ENCODE measurements at places on chromosomes 3 and 15.

DNA sequence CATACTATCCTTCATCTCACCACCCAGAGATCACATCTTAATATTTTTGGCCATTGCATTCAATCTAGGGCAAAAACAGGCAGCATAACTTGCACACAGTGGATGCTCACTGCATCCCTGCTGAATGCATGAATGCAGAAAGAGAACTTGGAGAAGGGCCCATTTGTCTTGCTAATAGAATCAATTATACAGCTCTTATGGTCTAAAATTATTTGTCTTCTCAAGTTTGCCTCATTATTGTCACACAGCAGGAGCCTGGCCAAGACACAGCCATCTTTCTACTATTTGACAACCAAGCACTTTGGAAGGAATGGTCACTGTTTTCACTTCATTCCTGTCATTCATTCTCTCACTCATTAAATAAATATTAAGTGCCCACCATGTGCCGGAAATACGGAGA, 1.2 kb upstream of the ARHGEF26 start:
- no peak for DNase-seq

GRCh38 chr3:66052721-66053549, 14.2 kb upstream of the MAGI1 start:
- DNase-seq = no peak

- no peak for DNase-seq
These were observed 7.6 kb downstream of the TATDN2 start for GRCh38 chr3:10255835-10256234.

- no peak for DNase-seq
These were observed 15.3 kb upstream of the GK5 start for GRCh38 chr3:142240708-142241107.

- DNase-seq = no peak
These were observed 832.9 kb upstream of the NR2F2 start for GRCh38 chr15:95497634-95498033.

- DNase-seq = no peak
These were observed 20.9 kb downstream of the OSBPL10 start for GRCh38 chr3:31959951-31960792.

- DNase-seq = no peak
These were observed 786.4 kb downstream of the MCTP2 start for GRCh38 chr15:95017666-95018328.

GRCh38 chr15:50970524-50970923, 62.0 kb downstream of the AP4E1 start:
- no peak for DNase-seq

DNA sequence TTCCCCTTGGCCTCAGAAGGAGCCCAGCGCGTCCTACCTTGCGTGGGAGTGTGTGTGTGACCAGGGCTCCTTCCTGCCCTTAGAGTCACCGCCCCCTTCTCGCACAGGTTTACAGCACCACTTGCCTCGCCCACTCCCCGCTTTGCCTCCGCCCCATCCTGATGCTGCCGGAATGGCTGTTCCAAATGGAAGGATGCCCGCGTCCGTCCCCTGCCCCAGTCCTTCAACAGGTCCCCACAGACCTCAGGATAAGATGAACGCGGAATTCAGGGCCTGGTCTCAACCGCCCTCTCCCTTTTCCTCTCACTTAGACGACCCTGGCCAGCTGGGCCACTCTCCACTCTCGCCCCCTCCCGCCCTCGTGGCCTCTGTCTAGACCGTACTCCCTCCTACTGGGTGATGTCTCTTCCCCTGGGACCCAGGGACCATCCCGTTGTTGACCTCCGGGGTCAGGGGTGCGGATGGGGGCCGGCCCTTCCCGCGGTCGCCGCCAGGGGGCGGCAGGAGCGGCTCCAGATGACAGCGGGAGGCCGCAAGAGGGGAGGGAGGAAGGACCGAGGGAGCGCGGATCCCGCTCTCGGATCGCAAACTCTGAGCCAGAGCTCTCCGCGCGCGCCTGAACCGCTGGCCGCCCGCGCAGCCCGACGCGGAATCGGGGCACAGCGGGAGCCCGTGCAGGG, at the start of gene THSD4:
Gene THSD4 (plus strand): TSS at position 585 of the 680 bp plus-strand sequence.
- DNase-seq = peak; percentile 14

DNA sequence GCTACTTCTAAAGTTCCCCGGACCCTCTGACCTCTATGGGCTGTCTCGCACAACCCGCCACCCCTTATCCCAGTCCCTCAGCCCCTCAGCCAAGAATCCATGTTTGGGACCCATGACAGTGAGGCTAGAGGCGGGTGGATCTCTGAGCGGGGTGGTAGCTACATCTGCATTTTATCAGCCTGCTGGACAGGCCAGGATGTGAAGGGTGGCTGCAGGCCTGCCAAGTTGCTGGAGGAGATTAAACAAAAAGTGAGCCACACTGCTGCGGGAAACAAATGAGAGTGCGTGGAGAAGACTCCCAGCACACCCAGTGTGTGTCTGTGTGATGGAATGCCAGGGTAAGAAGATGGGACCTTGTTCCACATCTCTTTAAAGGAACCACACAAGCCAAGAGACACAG, 51.1 kb upstream of the SPATA12 start:
- no peak for DNase-seq

DNA sequence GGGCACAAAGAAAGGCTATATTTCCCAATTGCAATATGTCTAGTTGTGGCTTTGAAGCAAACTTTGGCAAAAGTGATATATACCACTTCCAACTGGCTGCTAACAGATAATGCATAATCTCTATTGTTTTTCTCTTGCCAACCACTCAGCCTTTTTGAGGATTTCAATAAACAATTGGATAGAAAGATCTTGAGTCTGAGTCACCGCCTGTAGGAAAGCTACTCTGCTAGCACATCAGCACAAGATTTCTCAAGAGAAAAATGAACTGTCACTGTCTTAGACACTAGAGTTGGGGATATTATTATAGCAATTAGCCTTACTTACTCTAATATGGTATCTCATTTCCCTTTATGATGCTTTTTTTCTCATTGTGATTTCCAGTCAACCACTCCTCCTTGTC, 119.7 kb downstream of the SST start:
- DNase-seq = no peak

- no peak for DNase-seq
These were observed 70.2 kb upstream of the DGKG start for GRCh38 chr3:186432189-186432588.

- DNase-seq = no peak
These were observed 157.4 kb upstream of the GMNC start for GRCh38 chr3:191019855-191020254.

GRCh38 chr3:15953841-15954240, 156.1 kb upstream of the ANKRD28 start:
- no peak for DNase-seq

DNA sequence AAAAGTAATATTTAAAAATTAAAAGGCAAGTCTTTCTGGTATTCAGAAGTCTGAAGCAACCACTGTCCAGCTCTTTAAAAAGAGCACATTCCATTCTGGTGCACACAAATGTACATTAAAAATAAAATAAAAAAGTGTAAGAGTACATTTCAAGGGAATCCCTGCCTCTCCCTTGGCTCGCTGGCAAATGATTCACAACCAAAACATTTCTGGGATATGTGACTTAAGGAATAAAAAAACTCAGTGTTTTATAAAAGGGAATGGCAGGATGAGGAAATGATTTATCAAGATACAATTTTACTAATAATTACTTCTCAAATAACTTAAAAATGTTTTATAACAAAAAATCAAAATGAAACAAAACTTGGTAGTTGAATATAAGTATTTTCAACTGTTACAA, 23.8 kb upstream of the ANXA2 start:
- DNase-seq = no peak

GRCh38 chr3:193829781-193830180, 236.8 kb downstream of the OPA1 start:
- no peak for DNase-seq

GRCh38 chr3:47010111-47010712, 30.7 kb downstream of the NBEAL2 start:
- DNase-seq = no peak

- DNase-seq = no peak
These were observed 702 bp downstream of the ARHGEF3 start for GRCh38 chr3:56800832-56801661.

- no peak for DNase-seq
These were observed 98.4 kb upstream of the SPRED1 start for GRCh38 chr15:38154255-38154654.

- no peak for DNase-seq
These were observed 41.7 kb downstream of the ARIH1 start for GRCh38 chr15:72515591-72516389.

- no peak for DNase-seq
These were observed 611.2 kb upstream of the CFAP20DC start for GRCh38 chr3:59660852-59661625.

DNA sequence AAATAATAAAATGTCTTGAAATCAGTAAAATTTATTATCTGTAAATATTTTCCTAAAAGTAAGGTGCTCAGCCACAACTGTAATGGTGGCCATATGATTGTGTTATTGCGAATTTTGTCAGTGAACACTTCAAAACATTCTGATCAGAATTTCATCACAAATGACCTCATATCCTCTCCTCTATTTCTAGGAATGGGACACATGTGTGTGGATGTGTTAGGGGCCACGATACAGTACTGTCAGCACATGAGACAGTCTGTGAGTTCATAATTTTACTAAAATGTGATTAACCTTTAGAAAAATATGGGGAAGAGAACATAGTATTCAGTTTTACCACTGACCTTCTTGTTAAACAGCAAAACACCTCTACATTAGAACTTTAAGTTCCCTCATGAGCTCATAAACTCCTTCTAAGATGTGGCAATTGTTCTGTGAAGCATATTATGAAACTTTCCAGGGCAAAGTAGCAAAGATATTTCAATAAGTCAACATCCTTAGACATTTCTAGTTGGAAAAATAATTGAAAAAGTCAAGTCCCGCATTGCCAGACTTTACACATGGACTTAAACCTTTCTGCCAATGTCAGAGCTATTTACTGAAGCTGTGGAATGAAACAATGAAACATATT, 158.2 kb upstream of the ABI3BP start:
- DNase-seq = no peak

DNA sequence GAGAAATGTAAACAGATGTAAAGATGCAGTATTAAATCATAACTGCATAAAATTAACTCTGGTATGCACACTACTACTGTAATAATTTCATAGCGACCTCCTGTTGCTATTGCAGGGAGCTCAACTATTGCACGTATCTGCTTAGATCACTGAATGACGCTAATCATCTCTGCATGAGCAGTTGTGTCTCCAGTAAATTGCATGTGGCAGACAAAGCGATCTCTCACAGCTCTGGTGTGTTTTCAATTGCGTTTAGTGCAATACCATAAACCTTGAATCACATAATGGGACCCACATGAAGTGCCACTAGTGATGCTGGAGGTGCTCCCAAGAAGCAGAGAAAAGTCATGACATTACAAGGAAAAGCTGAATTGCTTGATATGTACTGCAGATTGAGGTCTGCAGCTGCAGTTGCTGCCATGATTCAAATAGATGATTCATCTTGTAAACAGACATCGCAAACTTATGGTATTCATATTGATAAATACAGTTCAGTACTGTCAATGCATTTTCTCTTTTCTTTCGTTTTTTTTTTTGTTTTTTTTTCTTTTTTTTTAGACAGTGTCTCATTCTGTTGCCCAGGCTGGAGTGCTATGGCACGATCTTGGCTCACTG, 30.2 kb upstream of the LCTL start:
- no peak for DNase-seq

GRCh38 chr3:137761099-137761562, 3.0 kb upstream of the SOX14 start:
- DNase-seq = no peak

DNA sequence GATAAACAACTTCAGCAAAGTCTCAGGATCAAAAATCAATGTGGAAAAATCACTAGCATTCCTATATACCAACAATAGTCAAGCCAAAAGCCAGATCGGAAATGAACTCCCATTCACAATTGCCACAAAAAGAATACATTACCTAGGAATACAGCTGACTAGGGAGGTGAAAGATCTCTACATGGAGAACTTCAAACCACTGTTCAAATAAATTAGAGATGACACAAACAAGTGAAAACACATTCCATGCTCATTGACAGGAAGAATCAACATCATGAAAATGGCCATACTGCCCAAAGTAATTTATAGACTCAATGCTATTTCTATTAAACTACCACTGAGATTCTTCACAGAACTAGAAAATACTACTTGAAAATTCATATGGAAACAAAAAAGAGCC, 94.2 kb upstream of the PSMD6 start:
- no peak for DNase-seq

- no peak for DNase-seq
These were observed 323.0 kb downstream of the ROBO2 start for GRCh38 chr3:77362936-77363335.

DNA sequence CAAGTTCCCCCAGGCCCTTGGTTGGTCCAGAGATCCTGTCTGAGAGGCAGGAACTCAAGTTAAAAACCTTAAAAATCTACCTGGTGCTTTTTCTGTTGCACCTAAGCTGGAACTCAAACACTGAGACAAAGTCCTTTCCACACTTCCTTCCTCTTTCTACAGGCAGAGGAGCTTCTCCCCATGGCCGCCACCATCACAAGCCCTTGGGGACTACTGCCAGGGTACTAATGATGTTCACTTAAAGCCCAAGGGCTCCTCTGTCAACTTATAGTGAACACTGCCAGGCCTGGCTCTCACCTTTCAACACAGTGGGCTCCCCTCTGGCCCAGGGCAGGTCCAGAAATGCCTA, 26.0 kb downstream of the TM4SF18 start:
- DNase-seq = no peak

DNA sequence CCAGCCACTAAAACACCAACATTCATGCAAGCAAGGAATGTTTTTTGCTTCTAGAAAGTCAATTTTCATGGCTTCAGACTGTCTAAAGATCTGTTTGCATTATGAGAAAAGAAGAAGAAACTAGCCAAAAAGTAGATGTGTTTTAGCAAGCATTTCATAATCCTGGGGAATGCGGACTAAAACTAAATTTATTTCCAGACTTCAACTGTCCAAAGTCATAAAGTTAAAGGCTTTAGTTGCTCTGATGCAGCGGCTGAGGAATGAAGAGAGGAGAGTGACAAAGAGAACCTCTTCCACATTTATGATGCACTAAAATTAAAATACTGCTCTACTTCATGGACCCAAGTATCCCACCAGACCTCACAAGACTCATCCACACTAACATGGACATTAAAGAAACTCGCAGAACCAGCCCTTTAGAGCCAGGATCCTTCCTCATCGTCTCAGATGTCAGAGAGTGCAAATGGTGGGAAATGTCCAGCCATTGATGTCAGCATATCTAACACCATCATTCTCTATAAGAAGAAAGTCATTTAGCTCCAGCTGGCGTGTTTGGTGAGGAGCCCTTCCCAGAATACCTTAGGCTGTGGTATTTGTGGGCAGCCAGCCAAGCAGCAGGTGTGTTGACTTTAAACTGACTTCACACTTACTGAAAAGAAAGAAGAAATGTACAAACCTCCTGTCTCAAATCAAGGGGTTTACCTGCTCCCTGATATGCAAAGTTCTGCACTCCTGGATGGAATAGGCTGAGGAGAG, 17.4 kb downstream of the FYCO1 start:
- DNase-seq = no peak

DNA sequence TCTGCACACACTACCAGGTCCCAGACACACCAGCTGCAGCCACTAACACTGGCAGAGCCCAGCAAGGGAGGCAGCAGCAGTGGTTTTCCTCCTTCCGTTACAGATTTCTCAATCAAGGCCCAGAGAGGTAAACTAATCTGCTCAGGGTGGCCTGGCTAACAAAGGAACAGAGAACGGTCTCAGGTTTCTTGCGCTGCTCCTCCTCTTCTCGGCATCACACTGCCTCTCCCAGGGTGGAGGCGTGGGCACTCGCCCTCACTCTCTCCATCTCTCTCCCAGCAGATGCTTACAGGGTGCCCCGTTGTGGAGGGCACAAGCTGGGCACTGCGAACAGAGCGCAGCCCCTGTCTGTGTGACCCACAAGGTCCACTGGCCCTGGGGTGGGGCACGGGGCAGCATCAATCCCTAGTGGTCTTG, 228.7 kb downstream of the VPS13C start:
- no peak for DNase-seq
